AG10803 (cell line): ENCODE measurements at places on chromosomes 2 and 18.

DNA sequence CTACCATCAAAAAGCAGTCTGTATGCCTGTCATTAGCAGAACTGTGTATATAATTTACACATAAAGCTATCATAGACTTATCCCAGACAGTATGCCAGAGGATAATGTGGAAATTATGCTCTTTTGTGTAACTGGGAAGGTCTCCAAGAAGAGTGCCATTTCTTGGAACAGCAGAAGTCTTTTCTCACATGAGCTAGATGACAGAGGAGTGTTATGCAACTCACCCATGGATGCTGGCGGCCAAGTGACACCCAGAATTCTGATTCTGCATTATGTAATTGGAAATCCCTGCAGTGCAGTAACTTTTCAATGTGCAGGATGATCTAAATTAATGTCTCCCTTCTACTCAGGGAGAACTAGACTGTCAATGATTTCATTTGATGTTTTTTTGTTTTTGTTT lies 160.0 kb downstream of the UBE2E3 start:
- DNase-seq = peak; percentile 82

DNA sequence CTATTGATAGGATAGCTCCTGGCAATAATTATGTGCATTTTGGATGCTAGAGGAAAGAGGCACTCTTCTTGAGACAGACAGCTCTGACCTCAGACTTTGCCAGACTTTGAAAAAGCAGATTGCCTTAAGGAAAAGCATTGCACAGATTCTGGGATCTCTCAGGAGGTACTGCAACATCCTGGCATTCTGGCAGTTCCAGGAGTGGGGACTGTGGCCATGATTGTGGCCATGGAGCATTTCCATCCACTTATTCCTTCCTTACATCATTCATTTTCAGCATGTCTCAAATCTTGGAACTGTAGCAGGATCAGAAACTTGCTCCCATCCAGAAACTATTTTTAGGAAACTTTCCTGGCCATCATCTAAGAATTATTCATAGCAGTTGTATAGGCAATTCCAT lies 144.9 kb upstream of the FOSL2 start:
- DNase-seq = no peak

DNA sequence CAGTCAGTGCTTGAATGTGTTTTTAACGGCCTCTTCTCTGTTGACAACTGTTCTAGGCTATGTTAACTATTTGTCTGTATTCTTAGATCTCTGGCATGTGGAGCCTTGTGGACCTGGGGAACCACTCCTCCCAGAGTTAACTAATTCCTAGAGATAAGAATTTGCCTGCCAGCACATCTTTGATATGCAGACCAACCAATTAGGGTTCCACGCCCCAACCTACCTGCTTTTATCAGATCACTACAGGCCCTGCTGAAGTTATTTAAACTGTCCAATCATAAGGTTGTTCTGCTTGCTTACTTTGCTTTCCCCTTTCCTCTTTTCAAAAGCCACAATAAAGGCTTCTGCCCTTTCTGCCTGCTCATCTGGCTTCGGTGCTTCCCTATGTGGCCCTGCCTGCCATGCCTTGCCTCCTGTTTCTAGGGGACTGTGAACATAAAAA lies 8.5 kb upstream of the CYBRD1 start:
- DNase-seq = no peak

DNA sequence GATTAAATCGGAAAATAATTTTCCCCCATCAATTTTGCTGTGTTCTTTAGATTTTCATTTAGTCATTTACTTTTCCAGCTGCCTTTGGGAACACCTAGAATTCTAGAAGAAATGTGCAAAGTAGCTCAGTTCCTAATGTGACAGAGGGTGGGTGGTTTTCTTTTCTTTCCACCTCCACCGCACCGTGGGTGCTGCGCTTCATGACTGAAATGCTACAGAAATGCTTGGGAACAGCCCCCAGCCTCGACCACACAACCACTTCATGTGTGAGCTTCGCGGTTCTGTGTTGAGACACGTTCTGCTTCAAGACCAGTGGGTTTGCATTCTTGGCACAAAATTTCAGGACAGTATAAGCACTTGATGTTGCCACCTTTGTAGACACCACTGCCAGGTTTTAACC lies 30.9 kb downstream of the E2F6 start:
- DNase-seq = no peak

DNA sequence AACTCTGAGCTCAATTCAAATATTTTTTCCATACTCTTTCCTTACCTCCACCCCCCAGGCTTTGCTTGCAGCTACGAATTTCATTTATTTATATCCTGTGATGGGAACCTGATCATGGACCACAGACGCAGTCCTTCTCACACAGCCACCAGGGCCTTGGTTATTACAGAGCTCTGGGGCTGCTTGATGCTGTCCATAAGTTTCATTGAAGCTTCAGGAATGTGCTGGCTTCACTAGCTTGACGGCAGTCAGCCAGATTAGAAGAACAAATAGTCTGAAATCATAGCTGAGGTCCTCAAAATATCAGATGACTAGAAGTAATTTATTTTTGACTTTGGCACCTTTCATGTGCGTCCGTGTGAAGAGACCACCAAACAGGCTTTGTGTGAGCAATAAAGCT lies 104.9 kb downstream of the VWA3B start:
- DNase-seq = no peak

- peak; percentile 65 for DNase-seq
Observed at GRCh38 chr2:45776160-45776955, 124.9 kb downstream of the PRKCE start.
